HEK293T (cell line): ENCODE measurements at places on chromosomes 6 and 20.

GRCh38 chr20:61822396-61822795 is 243.3 kb downstream of the TAF4 start:
- DNase-seq: no peak

- no peak for DNase-seq
Measured at GRCh38 chr20:62532921-62533320, 57.1 kb upstream of the GATA5 start.

DNA sequence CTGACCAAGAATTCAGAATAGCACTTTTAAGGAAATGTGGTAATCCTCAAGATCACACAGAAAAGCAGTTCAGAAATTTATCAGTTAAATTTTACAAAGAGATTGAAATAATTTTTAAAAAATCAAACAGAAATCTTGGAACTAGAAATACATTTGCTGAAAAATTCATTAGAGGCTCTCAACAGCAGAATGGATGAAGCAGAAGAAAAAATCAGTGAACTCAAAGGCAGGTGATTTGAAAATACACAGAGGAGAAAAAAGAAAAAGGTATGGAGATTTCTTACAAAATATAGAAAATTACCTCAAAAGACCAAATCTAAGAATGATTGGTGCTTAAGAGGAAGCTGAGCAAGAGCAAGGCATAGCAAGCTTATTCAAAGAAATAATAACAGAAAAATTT is 11.5 kb downstream of the NQO2 start:
- DNase-seq: no peak

DNA sequence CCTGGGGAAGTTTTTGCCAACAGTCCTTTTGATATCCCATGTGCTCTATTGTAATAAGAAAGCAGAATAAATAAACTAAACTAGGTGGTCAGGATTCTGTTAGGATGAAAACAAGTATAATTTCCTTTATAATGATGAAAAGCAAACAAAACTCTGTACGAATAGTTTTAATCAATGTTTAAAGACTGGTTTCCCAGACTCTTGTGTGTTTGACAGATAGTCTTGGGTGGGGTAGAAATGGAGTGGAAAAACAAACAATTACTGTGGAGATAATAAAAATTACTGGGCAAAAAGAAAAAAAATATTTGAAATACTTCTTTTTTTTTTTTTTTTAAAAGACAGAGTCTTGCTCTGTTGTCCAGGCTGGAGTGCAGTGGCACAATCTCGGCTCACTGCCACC is 152.1 kb upstream of the FLRT3 start:
- DNase-seq: no peak

GRCh38 chr6:169833258-169833794 is 81.9 kb downstream of the ERMARD start:
- DNase-seq: no peak

DNA sequence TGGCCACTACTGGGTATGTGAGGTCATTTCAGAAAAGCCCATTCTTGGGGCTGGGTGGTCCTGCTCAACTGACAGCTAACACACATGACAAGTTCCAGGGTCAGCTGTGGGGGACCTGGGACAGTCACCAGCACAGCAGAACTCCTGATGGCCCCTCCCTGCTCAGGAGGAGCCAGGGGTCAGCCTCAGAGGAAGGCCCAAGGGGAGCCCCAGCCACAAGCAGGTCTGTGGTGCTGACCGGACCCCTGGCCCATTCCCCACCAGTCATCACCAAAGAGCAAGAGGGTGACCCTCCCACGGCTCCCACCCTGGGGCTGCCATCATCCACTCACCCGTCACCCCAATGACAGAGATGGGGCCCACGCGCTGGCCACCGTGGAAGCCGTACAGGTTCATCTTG is 18.0 kb downstream of the CYP21A2 start:
- DNase-seq: no peak

- DNase-seq: no peak
Measured at GRCh38 chr6:149508485-149508884, 23.7 kb upstream of the ZC3H12D start.

DNA sequence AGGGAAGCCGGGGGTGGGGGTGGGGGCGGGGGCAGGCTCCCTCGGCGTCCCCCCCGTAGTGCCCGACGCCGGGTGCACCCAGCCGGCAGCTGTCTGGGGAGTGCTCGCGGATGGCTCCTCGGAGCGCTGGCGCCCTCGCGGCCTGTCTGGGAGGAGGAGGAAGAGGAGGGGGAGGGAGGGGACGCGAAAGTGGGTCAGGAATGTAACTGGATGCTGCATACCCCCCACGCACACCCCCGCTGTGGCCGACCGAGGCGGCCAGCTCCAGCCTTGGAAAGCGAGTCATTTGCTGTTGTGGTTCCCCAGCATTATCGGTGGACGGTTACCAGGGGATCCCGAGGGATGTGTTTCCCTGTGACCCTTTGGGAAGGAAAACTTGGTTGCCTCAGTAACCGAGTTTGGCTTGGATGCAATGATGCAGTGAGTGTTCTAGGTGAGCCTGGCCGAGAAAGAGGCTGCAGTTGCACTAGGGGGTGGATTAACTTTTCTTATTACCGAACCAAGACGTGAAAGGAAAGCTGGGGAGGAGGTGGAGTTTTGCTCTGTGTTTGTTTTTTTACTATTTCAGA is 55.2 kb upstream of the RREB1 start:
- DNase-seq: peak; percentile 34

DNA sequence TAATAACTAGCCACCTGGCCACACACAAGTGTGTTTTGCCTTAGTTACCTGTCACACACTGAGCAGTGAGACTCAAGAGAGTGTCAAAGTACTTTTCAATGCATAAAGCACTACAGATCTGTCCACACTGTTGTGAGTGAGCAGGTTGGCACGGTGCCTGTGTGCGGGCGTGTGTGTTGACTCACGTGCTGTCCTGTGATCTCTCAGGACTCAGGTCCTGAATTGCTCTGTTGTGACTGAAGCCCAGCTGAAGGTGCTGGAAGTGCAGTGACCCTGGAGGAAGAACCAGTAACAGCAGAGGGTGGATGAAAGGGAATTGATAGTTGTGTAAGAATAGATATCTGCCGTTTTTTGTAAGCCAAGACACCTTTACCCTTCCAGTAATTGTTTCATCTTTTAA is 18.3 kb downstream of the SLC16A10 start:
- DNase-seq: no peak

GRCh38 chr6:113377362-113377942 is 479.7 kb upstream of the MARCKS start:
- no peak for DNase-seq

DNA sequence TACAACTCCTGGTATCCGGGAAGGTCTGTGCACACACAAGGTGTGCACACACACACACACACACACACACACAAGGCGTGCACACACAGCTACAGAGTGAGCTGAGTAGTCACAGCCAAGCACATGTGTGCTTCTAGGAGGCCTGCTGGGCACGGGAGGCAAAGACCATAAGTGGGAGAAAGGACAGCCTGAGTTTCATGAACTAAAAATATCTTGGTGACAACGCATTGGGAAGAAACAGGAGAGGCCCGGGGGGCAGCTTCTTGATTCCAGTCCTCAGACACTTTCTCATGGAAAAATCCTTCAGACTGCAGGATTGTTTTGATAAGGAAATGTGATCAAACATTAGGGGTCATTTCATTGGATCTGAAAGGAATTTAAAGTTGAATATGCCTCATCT is 2.6 kb downstream of the TRAF3IP2 start:
- DNase-seq: peak; percentile 45

GRCh38 chr20:60087563-60088105 is 129.4 kb downstream of the CDH26 start:
- DNase-seq: no peak

DNA sequence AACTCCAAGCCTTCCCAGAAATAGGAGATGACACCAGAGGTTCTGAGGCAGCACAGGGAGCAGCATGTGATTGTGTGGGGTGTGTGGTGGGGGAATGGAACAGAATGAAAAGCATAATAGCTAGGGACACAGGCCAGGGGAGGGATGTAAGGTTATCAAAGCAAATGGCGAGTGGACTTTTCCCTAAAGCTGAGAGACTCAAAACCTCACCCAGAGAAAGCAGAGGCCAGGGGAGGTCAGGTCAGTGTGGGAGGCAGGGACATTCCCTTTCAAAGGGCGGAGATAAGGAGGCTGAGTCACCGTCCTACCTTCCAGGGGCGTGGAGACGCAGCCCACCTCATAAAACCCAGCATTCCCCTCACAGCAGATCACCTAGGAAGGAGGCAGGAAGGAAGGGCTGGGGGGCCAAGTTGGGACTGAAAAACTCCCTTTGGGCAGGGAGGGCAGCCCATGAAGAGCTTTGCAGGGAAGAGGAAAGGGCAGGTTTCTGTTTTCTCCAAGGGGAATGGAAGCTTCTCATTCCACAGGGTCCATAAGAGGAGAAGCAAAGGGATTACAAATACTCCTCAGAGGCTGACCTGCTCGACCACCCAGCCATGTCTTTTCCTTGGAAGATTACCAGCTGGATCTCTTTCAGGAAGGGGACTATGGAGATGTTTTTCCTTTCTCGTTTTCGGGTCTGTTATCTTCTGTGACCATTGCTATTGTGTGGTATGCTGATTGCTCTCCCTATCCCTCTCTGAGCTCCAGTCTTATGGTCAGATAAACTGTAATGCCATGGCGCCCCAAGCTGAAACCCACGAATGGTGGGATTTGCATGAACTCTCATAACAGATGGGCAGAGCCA is 9.6 kb upstream of the LY6G5C start:
- DNase-seq: no peak

GRCh38 chr20:9344083-9344920 is 170.1 kb upstream of the LAMP5 start:
- DNase-seq: no peak

- DNase-seq: no peak
Measured at GRCh38 chr6:110137924-110138887, 41.3 kb downstream of the WASF1 start.

DNA sequence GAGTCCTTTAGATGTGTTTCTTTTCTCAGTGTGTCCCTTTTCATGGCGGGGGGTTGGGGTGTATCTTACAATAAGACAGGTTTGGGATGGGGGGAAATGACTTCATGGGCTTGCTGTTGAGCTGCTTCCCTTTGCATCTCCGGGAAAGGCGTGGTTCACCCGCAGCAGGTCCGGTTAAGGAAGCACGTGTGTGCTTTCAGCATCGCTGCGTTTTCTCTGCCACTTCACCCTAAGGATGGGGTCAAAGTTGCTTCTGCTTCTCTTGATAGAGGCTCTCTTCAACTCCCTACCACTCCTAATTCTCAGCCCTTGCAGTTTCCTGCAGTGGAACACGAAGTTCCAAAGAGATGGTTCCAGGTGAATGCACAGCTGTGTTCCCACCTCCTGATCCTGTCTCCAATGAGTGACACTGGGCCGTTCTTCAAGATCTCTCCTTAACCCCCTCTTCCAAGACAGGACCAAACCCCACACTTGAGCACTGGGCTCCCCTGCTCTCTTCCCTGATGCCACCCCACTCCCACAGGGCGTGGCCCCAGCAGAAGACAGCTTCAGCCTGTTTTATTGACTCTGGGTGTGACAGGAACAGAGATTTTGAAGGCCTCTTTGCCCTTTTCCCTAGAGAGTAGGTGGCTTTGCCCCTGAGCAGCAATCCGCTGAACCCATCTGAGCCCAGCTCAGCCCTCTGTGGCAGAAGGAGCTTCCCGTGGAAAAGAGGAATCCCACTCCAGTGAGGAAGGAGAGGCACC is 85.2 kb downstream of the PLEKHG1 start:
- no peak for DNase-seq

DNA sequence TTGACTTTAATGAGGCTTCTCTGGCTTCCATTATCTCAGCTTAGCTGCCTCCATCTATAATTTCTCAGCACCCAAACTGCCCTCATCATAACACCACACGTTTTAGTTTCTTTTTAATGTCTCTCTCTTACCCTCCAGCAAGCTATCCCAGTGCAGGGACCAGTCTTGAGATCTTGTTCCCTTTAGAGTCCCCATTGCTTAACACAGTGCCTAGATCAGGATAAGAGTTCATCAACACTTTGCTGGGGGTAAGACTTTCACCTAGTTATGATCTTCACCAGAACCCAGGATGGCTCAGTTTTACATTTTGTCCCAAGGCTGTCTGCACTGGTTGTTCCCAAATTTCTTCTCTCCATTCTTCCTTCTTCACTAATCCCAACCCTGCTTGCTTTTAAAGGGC is 126.1 kb downstream of the OR2B2 start:
- no peak for DNase-seq

- DNase-seq: no peak
Measured at GRCh38 chr20:49319208-49319809, 41.5 kb upstream of the ZNFX1 start.

- no peak for DNase-seq
Measured at GRCh38 chr20:36613974-36614373, 8.4 kb downstream of the RAB5IF start.

- peak; percentile 58 for DNase-seq
Measured at GRCh38 chr6:87066449-87067333, 28.2 kb downstream of the CGA start.

GRCh38 chr6:153980171-153980570 is 58.9 kb upstream of the OPRM1 start:
- no peak for DNase-seq

DNA sequence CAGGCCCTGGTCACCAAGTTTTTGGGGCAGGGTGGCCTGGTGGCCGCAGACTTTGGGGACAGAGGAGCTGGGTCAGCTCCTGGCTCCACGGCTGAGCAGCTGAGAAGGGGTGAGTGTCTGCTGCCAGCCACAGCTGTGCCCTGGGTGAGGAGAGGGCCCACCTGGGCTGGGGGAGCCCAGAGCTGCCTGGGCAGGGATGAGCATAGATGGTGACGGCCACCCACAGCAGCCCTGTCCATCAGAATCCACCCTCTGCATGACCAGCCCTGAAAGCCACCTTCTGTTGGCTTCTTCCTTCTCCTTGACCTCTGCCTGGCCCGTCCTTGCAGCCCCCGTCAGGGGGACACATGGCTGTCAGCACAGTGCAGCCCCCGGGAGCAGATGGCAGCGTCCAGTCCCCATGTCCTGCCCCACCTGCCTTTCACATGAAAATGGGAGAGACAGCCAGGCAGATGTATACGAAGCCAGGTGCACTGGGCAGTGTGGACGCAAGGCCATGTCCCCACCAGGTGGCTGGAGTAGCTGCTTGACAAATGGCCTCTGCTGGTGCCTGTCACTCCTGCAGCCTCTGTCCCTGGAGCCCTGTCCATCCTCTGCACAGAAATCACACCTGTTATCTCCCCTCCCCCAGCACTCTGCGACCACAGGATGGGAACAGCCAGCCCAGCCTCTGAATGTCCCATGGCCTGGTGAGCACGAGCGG is 220.8 kb downstream of the PREX1 start:
- DNase-seq: no peak

- DNase-seq: no peak
Measured at GRCh38 chr6:145544514-145544913, 190.8 kb downstream of the EPM2A start.

DNA sequence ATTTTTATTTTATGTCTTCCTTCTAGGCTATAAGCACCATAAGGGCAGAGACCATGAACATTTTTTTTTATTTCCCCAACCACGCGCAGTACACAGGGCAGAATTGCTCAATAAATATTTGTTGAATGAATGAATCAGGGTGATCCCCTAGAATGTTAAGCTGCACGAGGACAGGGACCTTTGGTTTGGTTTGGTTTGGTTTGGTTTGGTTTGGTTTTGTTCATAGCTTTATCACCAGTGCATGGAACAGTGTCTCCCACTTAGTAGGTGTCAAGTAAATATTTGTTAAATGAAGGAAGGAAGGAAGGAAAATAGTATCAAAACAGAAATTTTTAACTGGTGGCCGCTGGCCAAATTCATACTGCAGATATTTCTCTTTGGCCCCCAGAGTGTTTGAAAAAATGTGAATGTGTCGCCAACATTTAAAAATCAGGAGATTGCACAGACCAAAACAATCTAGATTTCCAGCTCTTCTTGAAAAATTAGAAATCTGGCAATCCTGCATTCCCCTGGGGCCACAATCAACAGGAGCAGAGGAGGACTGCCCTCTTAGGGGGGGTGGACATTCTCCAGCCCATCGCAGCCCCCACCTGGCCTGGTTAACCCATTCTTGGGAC is 205.3 kb downstream of the EYA2 start:
- no peak for DNase-seq
